ENCODE measurements at places on chromosomes 7 and 10.

- DNase-seq, result no peak
These were observed 134.9 kb upstream of the ADARB2 start for GRCh38 chr10:1872151-1872726.

DNA sequence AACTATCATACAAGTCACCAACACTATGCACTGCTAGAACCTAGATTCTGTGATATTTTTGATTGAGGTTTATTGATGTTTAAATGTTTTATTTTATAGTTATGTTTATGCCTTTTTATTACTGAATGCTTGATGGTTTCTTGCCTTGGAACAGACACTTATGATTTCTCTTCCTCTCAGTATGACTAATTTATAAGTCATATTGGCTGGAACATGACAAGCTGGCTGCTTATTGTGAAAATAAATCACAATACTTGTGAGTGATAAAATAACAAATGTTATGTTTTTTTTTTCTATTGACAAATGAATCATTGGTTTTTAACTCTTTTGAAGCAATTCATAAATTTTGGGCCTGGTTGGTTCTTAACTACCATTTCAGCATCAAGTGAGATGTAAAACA is 142.0 kb upstream of the MALRD1 start:
- DNase-seq, result no peak

DNA sequence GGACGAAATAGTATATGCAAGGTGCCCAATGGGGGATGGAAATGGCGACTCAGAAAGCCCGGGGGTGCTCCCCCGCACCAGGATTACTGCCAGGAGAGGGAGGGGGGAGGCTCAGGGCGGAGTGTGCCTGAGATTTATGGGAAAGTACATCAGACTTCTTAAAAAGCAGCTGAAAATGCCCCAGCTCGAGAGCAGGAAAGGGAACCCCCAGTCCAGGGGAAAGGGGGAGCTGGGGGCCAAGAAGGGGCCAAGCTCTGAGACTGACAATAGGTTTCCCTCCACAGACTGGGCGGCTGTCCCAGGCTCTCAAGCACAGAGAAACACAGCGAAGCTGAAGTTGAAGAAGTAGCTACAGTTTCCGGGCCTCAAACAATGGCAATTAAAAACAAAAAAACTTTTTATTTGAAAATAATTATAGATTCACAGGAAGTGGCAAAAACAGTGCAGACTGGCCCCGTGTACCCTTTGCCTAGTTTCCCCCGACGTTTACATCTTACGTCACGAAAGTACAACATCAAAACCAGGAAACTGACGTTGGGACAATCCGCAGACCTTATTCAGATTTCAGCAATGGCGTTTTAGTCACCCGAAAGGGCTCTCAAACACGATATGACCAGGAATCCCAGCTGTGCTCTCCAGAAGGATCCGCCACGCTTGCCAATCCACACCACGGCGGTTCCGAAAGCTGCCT is 83.9 kb upstream of the FGFR2 start:
- no peak for DNase-seq

GRCh38 chr7:35477609-35478008 is 217.3 kb downstream of the HERPUD2 start:
- no peak for DNase-seq

DNA sequence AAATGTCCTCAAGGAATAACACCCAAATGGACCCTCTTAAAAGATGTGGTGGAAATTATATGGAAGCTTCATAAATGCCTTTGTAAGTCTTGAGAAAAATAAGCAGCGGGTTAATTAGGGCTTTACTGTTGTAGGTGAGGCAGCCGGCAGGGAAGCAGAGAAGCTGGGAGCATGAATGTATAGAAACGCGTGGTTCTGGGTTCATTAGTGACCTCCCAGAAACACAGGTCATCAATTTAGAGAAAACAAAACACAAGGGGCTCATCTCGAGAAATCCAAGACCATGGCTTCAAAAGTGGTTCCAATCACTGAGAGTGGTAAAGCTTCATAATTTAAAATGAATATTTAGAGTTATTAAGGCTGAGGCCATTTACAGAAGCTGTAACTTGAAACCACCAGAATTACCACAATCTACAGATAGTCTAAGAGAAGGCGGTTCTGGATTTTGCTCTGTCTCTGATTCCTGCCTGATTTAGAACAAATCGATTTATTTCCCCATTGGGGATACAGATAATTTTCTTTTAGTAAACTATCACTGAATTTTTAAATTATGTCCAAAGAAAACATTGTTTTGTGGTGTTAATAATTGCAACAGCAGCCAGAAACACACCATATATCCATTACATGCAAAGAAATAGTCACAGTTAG is 20.7 kb downstream of the GARIN1A start:
- DNase-seq, result no peak

DNA sequence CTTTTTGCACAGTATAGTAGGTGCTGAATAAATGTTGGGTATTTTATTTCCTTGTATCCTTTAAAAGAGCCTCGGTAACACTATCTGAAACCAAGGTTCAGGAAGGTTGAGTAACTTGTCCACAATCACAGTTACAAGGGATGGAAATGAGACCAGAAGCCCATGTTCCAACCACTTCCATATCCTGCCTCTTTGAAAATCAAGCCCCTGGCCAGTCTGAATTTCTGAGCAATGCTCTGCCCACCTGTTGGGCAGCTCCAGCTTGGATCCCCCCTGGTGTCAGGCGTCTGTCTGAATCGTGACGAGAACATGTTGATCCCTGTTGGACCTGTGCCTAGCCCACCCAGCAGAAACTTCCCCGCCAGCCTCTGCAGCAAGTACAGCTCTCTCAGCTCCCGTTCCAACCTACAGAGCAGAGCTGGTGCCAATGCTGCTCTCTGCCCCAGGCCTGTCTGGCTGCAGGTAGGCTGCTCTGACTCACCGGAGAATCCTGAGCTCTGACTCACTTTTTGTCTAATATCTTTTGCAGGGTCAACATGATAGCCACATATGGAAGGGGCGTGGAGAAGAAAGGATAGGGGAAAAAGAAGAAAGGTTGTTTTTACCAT is 595.5 kb downstream of the INHBA start:
- DNase-seq, result no peak

- DNase-seq, result no peak
These were observed 24.4 kb upstream of the PWWP2B start for GRCh38 chr10:132372516-132373095.

GRCh38 chr7:98669329-98670000 is 52.4 kb downstream of the NPTX2 start:
- DNase-seq, result no peak

GRCh38 chr7:27186668-27187474 is 1.8 kb upstream of the HOXA11 start:
- DNase-seq, result no peak

- DNase-seq, result no peak
These were observed at the start of gene WEE2 for GRCh38 chr7:141708351-141708750. Gene WEE2, plus strand, starts transcription at chr7:141708353. Its CDS starts 406 bp downstream, at chr7:141708759.

DNA sequence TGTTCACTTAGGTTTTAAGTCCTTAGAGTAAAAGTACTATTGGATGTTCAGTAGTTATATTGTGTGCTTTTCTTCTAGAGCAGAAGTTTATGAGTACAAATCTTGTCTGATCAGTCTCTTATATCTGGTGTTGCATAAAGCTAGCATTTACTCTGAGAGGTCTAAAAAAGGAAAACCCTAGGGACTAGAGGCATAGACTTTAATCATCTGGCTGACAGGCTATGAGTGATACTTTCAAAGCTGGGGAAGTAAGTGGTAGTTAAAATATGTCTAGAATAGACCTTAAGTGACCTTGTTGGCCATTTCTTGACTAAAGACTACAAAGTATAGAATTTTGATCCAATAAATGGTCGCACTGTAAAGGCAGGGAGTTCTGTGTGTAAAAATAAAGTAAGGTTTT is 32.9 kb upstream of the PHYHIPL start:
- no peak for DNase-seq

DNA sequence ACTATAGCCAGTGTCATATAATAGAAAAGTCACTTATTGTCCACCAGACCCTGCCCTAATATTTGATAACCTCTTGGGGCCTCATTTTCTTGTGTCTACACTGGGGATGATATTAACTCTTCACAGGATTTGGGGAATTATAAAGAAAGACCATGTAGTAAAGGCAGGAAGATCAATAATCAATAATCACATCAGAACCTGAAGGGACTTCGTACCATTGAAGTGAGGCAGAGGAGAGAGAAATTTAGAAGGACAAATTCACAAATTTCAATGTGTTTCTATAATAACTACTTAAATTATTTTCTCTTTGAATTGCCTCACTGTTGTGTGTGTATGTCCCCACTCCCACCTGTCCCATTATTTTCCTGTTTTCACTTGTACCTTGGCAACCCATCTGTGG is 10.7 kb upstream of the SGMS1 start:
- no peak for DNase-seq

- DNase-seq, result no peak
These were observed 356.4 kb downstream of the TNS3 start for GRCh38 chr7:47225387-47226131.

DNA sequence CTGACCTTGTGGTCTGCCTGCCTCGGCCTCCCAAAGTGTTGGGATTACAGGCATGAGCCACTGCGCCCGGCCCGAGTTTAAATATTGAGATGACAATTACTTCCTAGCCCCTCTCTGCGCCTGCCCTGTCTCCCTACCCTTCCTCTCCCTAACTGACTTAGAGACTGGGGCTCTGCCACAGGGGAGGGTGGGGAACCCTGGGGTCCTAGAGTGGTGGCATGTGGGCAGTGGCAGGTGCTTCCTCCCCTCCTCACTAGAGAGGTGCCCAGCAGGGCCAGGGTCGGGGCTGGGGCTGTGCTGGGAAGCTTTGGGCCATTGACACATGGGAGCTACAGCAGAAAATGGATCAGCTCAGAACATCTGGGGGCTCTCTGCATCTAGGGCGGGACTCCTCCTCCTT is 7.0 kb upstream of the ACHE start:
- DNase-seq, result no peak

GRCh38 chr10:49474901-49475300 is 64.0 kb downstream of the ERCC6 start:
- DNase-seq, result no peak

DNA sequence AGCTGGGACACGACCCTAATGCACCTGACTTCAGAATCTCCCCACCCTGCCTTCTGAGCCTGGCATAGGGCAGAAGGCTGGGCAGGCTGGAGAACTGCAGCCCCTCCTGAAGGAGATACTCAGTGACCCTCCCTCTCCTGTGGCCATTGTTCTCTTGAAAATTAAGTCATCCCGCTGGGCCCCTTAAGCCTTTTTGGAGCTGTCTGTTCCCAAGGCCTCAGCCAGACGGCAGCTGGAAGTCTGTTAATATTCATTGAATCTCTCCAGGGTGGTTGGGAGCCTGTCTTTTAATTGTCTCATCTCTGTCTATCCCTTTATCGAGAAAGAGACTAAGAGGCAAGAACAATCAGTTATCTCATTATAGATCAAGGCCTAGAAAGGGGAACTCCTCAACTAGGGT is 118.1 kb upstream of the PCBD1 start:
- DNase-seq, result no peak

DNA sequence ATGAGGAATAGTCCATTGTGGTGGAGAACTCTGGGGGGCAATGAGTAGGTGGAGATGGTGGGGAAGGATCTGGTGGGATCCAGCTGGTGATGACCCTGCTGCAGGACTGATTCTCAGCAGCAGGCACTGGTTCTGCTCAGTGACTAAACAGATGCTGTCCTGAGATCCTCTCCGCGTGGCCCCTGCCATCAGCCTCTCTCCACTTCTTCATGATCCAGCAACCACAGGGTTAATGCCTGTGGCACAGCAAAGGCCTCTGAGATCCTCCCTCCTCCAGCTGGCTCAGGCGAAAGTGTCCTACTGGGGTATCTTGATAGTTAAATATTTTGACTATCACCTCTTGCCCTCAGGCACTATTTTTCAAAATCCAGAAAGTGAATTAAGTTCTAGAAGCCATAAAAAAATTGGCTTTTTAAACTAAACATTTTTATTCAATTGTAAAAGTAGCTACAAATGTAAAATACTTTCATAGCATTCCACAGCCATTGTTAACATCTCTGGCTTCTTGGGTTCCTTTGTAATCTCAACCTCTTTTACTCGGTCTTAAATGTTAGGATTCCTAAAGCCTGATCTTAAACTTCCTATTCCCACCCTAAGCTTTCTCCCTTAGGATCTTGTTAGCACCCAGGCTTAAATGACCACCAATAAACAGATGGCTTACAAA is 13.1 kb downstream of the PLAU start:
- no peak for DNase-seq

DNA sequence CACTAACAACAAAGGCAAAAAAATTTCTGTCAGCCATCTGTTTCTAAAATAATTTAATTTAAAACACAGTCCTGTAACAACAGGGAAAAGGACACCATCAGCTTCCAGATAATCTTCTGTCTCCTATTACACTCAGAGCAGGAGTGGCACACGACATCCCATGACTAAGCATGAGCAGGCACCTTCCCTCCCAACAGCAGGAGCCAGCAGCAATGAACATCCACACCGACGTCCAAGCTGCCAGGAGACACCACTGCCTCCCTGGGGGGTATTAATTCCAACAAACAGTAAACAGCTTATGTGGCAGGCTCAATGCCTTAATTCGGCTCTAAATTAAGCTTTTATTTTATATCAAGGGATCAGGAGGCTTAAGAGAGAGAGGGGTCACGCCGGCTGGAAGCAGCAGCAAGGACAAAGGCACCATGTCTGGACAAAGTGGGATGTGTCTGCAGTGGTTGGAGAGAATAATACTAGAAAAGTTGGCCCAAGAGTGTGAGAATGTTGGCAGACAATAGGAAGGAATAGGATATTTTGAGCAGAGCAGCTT is 45.7 kb downstream of the KIAA1549 start:
- DNase-seq, result no peak

- no peak for DNase-seq
These were observed 132.3 kb downstream of the PLXNA4 start for GRCh38 chr7:132443761-132444520.

All from activated T-helper 1 cell treated with anti-CD3 and anti-CD28 coated beads, Interleukin-2, amount 50 U/mL, for 16 hours (primary cell).